ENCODE measurements at places on chromosomes 1 and 21.
A peak's percentile ranks its signal among the peaks of the same experiment; 100 is the strongest.

DNA sequence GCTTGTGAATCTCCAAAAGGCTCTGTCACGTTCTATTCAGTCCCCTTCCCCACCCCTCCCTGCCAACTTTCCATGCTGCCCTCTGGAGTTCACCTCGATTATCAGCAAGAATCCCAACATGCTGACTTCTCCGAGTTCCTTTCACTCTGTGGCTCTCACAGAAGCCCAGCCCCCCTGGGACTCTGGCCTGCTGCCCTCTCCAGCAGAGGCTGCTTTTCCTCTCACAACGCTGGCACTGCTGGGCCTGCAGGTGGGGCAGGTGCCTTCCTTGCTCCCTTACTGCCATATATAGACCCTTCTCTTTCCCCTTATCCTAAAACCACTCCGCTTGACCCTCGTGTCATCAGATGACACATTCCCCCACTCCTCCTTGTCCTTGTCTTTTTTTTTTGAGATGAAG lies 10.2 kb upstream of the RNF186 start:
- DNase-seq: no peak

- DNase-seq: peak; percentile 65
Observed at GRCh38 chr1:43329995-43330751, 7.4 kb upstream of the MPL start.

- no peak for DNase-seq
Observed at GRCh38 chr21:40021558-40022351, 154.5 kb downstream of the PCP4 start.

- no peak for DNase-seq
Observed at GRCh38 chr1:11882814-11883538, 24.2 kb upstream of the NPPB start.

DNA sequence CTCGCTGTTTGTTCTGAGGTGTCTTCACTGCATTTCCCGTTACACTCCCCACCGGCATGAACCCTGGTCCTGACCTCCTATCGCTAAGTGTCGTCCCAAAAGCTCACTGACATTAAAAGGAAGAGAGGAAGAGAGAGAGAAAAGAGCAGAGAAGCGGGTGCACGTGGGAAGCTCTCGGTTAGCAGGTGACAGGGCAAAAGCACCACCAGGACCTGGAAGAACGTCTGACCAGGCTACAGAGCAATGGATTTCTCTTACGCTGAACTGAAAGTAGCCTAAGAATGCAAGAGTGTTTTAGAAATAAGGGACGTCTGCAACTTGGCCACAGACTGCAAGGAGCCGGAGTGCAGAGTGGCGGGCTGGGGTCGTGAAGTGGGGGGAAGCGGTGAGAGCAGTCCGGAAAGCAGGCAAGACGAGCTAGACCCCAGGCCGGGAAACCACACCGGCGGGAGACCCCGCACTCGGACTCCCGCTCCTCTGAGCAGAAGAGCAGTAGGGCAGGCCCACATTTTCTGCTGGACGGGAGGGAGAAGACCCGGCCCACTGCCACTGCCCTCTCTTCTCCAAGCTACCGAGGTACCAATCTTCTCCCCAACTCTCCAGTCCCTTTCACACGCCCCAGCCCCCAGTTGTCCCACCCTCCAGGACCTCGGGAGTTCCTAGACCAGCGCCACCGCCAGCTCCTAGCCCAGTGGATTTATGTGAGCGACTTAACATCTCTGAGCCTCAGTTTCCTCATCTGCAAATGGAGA lies 8.3 kb upstream of the MPZL1 start:
- DNase-seq: no peak

Measured in kidney epithelial cell (primary cell).